ENCODE measurements at places on chromosomes 4 and X.

- no peak for DNase-seq
Observed at GRCh38 chr4:7860600-7861163, 79.0 kb downstream of the AFAP1 start.

DNA sequence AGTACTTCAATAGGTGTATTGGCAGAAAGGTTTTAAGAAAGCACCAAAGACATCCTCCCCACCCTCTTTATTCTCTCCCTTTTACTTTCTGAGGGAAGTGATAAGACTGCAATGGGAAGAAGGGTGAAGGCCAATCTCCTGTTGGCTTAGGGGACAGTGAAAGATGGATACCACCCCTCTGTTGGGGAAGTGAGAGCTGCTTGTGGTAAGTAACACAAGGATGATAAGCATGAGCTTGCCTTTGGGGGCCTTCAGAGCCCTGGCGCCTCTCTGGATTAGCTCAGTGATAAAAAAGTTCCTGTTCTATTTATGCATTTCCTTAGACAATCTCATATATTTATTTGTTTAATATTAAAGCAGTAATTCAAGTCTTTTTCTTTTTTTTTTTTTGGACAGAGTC, 5.2 kb upstream of the KLF8 start:
- DNase-seq, result no peak

GRCh38 chr4:152820073-152820472, 40.3 kb downstream of the ARFIP1 start:
- no peak for DNase-seq

DNA sequence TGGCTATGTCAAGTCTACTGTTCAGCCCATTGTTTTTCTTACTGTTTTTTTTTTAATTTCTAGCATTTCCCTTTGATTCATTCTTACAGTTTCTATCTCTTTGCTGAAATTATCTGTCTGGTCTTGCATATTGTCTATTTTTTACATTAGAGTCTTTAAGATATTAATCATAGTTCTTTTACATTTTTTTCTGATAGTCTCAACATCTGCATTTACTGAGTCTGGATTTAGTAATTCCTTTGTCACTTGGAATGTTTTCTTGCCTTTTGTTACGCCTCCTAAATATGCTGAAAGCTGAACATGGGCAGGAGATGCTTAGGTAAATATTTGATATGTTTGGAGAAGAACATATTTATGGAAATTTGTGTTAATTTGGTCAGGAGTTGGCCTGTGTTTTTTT, 10.4 kb downstream of the JADE3 start:
- DNase-seq, result no peak

GRCh38 chr4:169096221-169096620, 86.2 kb upstream of the CBR4 start:
- no peak for DNase-seq

DNA sequence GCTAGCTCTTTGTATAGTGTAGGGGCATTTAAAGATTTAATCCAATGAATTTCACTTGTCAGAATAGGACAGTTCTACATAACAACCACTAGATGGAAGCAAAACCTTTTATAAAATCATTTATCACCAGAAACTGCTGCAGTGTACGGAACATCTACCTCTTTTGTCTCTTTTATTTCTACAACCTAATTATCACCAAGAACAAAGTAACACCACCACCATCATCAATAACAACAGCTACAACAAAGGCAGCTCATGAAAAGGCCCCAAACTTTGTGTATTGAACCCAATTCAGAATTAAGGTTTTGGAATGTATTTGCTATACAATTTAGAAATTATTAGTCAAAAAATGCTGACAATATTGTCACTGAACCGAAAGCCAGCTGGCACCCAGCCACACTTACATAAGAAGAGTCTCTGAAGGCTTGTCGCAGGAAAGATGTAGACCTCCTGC, 260.9 kb upstream of the RPS6KA3 start:
- DNase-seq, result no peak

DNA sequence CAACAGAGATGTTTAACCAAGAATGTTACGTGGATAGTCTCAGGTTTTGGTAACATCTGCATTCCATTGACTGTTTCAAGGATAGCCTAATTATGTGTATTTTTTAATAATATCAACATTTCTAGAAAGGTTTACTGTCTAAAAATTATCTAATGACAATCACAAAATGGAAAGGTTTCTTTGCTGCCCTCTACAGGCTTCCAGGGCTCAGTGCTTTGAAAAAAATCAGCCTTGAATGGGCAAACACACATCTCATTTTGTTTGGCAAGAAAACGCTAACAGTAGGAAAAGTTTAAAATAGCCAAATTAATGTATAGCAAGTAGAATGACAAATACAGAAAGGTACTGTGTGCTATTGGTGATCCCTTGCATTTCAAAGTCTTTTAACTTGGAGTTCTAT, 223.4 kb upstream of the PRPS2 start:
- peak; percentile 26 for DNase-seq

DNA sequence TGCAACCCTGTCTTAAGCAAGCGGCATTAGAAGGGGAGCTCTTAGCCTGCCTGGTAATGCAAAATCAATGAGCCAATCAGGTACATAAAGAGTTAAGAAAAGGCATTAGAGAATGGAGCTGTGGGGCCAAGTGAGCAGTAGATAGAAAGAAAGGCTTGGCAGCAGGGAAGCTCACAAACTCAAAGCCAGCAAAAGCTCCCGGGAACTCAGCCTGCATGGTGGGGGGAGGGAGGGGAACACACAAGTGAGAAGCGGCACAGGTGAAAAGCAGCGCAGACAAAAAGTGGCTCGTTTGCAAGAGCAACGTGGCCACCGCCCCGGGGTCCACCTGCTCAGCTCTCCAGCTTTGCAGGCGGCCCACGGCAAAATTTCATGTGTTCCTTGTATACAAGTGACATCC, 818.5 kb downstream of the FAM133A start:
- DNase-seq, result no peak

GRCh38 chrX:153576961-153577360, 22.0 kb downstream of the CCNQ start:
- DNase-seq, result no peak

DNA sequence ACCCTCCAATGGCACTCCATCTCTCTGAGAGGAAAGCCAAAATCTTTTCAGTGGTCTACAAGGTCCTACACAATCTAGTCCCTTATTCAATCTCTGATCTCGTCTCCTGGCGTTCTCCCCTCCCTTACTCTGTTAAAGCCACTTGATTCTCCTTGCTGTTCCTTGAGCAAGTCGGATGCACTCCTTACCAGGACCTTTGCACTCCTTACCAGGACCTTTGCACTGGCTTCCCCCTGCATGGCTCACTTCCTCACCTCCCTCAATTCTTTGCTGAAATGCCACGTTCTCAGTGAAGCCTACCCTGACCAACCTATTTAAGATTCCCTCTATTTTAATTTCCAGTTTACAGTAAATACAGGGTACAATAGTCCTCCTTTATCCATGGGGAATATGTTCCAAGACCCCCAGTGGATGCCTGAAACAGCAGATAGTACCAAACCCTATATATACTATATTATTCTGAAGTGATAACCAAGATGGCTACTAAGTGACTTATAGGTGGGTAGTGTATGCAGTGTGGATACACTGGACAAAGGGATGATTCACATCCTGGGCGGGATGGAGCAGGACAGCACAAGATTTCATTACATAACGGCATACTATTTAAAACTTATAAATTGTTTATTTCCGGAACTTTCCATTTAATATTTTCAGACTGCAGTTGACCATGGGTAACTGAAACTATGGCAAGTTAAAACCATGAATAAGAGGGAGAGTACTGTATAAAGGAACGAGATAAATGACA, 6.5 kb upstream of the DLG3 start:
- no peak for DNase-seq

GRCh38 chr4:113078066-113078465, 28.6 kb downstream of the ANK2 start:
- no peak for DNase-seq

DNA sequence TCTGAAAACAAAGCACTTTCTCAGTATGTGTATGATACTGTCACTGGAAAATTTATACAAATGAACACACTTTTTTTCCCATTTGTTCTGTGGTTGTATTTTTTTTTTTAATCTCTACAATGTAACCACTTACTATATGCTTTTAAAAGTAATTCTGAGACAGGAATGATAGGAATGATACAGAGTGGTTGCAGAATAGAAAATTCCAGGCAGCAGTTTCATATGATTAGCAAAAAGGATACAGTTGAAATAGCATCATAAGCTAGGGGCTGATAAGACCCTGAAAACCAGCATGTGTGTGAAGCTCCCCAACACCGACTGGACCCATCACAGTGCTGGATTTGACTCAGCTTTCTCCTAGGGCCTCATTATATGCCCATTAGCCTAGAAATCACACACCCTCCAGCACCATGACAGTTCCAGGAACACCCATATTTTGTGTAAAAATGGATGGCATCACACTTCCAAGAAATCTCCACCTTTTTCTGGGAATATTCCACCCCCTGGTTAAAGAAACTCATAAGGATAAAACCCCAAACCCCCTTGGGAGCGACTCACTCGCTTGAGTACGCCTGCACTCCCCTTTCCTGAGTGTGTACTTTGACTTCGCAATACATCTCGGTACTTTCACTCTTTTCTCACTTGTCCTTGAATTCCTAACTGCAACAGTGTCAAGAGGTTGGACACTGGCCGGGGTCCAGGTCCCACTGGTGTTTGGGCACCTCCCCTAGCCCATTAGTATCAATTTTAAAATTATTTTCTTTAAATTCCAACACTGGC, 77.4 kb upstream of the AGA start:
- DNase-seq, result no peak

DNA sequence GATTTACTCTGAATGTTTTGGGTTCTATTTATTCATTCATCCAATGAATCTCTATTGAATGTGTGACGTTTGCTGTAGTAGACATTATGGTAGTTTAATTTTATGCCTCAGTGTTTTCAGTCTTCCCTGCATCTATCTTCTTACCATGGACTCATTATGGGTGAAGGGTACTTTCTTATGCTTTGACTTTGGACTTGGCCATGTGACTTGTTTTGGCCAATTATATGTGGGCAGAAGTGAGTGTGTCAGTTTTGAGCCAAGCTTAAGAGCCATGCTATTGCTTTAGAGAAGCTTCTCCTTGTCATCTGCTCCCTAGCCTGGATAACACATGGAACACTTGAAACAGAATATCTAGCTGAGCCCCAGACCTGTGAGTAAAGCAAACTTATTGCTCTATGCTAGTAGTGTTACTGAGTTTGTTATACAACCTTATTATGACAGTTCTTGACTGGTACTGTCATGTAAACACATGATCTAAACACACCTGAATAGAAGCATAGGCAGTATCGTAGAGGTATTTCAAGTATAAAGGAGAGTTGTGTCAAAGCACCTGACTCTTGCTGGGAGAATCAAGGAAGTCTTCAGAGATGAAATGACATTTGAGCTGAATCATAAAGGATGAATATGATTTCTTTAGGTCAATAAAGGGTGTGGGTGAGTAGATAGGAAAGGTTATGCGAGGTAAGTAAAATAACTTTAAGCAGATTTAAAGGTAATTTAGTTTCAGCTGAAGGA, 128.4 kb downstream of the NAA11 start:
- DNase-seq, result no peak

- no peak for DNase-seq
Observed at GRCh38 chr4:10809905-10810304, 125.3 kb upstream of the CLNK start.

GRCh38 chr4:123599920-123600810, 203.6 kb downstream of the SPRY1 start:
- peak; percentile 66 for DNase-seq

DNA sequence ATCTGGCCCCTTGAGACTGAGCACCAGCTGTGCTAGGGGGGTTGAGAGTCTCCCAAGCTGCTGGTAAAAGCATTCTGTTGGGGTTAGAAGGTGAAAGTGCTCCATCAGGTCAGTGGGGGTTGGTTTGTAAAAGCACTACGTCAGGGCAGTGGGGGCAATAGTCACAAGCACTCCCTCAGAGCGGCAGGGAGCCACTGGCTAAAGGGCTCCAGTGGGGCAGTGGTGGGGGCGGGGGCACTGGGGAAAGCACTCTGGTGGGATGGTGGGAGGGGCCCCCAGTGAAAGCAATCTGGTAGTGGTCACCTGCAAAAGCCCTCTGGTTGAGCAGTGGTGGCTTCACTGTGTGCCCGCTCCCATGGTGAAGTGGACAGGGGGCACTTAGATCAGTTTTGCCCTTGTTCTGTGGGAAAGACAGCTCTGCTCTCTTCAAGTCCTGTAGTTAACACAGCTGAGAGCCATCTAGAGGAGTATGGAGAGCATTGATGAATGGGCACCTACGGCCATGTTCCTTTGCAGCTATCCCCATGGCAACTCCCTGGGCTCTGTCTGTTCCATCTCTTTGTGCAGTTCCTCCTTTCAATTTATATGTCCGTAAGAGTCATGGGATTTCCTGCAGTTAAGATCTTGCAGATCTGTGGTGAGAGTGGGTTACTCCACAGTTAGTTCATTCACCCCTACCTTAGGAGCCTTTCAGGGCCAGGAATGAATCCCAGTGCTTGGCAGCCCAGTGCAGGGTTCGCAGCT, 106.4 kb downstream of the SH3BGRL start:
- DNase-seq, result peak; percentile 32

DNA sequence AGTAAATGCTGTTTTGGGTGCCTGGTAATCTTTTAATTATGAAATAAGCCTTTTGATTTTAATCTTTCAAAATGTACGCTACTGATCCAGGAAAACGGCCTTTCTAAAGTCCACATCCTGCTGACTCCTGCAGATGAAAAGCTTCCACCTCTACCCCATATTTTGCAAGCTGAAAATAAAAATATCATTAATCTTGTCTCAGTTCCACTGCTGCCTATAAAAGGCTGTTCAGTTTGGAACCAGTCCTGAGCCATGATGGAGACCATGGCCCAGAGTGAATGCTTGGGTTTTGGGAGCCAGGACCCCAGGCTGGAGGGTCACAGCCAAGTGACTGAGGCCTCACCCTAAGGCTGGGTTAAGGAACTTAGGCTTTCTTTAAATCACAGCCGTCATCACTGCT, 110.8 kb downstream of the AFF1 start:
- DNase-seq, result no peak

DNA sequence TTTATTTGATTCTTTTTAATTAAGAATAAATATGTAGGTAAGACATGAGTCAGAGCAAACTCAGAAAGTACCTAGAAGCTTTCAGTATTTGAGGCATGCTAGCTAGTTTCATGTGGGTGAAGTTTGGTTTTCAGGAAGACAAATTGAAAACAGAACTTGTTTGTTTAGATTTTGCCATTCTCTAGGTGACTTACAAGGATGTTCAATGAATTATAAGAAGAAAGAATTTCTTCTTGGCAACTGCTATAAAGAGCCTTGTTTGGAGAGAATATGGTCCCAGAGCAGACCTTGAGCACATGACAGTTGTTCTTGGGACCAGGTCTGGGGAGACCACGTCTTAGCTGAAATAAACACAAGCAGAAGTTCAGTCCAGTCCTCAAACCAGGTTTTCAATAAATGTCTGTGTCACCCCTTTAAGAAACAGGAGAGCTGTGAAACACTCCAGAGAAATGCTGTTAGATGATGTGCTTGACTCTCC, 38.0 kb upstream of the IL21 start:
- no peak for DNase-seq

DNA sequence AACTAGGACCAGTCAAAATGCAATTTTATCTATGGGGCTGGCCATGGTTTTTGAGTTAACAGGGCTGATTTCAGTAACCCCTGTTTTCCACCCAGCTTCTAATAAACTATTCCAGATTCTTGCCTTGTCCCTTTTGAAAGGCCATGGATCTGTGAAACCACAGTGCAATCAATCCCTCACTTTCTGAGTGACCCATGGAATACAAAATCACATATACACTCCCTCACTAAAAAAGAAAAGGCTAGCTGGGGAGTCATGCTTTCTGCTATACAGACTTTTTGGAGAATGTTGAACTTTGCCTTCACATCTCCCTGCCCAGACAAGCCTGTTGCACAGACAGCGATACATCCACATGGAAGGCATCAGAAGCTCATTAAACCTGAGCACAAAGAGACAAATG, 47.9 kb downstream of the MAD2L1 start:
- no peak for DNase-seq

- peak; percentile 57 for DNase-seq
Observed at GRCh38 chrX:81392396-81392795, 190.5 kb downstream of the SH3BGRL start.
